Kasumi-1 (cell line): ENCODE measurements at places on chromosomes 4 and X.

DNA sequence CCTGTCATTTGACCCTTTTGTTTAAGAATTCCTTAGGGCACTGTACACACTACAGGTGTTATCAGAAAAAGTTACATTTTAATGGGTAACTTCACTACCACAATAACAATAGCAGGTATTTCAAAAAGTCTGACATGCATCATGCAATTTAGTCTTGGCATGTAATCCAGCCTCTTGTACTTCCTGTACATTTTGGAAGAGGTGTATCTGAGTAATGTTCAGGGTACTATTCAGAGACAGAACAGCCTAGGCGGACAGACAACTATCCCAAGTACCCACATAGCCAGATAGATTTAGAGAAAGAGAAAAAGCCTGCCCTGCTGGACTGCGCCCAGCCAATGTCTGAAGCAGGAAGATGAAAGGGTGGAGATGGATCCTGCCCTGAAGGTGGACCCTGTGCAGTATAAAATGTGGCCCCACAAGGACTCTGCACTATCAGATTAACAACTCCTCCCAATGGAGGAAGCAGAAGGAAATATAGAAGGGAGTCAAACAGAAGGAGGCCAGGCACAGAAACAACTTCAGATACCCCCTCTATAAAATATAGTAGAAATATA, 8.5 kb downstream of the UGT2B7 start:
- DNase-seq, result no peak

DNA sequence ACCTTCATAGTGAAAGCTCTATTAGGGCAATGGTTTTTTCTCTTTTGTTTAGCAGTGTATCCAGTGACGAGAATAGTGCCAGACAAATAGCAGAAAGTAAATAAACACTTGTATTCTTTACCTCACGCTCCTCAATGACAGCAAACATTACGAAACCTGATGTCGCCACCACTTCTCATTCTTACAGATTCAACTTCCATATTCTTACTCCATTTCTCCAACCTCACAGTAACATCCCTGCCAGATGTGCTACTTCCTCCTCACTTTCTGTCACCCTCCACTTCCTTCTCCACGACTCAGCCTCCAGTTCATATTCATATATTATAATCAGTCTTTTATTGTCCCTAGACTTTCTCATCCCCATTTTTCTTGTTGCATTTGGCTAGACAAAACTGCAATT, 1956.2 kb upstream of the AGA start:
- peak; percentile 82 for DNase-seq

DNA sequence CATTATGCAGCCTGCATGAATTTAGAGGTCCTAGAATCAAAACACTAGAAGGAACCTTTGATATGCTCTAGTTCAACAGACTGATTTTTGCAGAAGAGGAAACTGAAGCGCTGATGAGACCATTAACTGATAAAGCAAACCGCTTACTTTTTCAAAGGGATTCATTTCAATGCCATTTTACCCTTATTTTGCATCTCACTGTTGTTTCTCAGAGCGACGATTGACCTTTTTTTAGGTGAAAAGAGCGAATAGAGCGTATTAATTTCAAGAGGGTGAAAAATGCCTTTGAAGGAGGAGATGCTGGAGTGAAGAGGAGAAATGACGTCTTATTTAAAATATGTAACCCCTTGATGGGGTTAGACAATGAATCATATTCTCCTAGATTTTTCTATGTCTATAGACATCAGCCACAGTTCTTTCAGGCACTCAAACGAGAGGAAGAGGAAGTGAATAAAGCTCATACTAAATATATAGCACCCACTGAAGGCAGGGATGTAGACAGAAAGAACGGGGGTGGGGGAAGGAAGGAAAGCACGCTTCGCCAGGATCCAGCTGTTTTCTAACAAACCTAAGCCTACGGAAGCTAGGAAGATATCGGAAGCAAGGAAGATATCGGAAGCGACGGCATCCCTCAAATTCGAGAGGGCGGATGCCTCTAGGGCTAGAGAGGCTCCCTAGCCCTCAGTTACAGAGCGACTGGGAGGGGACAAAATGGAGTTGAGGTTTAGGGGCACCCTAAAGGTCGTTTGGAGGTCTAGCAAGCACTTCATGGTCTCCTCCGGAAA, 848 bp downstream of the ACSL4 start:
- peak; percentile 56 for DNase-seq

DNA sequence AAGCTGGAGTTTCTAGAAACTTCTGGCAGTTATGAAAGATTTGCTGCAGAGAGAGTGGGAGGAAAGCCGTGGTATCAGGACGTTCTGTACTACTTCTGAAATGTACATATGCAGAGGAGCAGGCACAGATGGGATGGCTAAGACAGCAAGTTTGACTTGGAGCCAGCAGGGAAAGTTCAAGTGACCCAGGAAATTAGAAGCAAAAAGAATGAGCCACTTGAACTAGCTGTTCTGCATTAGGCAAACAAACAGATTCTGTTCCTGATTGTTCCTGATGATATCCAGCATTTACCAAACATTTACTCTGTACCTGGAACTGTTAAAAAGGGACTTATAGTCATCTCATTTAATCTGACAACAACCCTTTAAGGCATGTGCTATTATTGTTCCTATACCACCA, 41.4 kb upstream of the CXCL13 start:
- no peak for DNase-seq

- no peak for DNase-seq
These were observed 544.8 kb upstream of the DIPK2B start for GRCh38 chrX:45745479-45745878.

DNA sequence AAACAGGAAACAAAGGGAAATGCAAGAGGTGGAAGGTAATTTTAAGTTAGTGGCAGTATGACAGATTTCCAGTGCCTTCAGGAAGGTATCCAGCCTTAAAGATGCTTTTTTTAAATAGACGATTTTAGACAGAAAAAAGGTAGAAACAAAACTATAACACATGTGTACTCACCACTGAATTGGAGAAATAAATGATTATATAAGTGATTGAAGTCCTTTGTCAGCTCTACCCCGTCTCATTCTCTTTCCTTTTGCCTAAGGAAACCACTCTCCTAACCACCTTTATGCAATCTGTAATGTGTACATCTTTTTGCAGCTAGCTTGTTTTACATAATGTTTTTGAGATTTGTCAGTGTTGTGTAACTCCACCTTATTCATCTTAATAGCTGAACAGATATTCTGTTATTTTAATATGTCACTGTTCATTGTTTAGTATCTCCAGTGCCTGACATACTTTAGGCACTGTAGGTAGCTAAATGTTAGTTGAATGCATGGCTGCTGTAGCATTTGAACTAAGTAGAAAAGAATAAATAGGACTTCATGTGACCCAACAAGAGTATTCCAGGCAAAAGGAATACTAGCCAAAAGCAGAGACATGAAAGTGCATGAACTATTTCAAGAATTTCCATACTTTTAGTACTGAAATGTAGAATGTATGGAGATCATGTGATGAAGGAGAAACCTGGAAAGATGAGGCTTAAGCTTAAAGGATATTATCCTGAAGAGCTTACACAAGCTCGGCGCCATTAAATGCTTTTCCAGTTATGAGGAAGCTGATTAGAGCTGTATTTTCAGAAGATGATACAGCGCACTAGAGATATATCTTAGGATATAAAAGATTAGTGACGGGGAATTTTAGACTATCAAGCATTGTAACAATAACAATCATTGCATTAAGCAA, 865 bp downstream of the FAM200B start:
- DNase-seq, result no peak

DNA sequence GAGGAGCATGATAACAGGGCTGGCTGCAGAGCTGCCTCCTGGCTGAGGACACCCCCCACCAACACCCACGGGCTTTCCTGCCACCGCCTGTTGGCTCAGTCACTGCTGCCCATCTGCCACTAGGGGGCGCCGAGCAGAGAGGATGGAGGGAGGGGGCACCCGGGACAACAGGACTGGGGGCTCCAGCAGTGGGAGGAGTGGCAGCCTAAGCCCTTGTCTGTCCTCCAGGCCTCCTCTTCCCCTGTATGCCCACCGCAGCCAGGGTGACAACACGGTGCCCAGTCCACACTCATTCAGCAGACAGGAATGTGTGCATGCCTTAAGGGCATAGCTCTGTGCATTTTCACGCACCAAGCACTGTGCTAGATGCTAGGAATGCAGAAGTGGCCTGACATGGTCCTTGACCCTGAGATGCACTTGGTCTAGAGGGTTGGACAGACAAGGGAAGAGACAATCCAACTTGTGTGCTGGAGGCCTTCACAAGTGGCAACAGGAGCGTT, 149.9 kb downstream of the AMMECR1 start:
- peak; percentile 3 for DNase-seq

GRCh38 chr4:70914631-70915030, 12.5 kb downstream of the MOB1B start:
- DNase-seq, result no peak

GRCh38 chr4:77354550-77354949, 197.5 kb downstream of the CCNG2 start:
- no peak for DNase-seq

- no peak for DNase-seq
These were observed 26.1 kb downstream of the ZRSR2 start for GRCh38 chrX:15816438-15816809.

GRCh38 chr4:101972791-101973190, 182.3 kb downstream of the BANK1 start:
- DNase-seq, result no peak

DNA sequence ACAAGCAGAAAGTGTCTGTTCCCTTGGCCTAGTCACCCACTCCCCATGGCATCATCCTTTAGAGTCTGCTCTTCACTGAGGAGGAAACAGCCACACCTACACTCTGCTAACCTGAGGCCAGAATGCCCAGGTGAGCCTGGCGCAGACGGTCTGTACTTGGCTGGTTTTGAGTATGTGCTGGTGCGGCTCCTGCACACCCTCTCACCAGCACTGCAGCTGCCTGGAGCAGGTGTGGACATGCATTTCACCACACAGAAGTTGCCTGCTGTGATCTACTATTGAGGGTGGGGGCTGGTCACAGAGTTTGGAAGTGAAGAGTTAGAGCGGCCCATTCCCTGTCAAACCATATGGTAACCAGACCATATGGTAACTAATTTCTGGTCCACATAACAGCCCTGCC, 39.5 kb downstream of the KANTR start:
- no peak for DNase-seq

DNA sequence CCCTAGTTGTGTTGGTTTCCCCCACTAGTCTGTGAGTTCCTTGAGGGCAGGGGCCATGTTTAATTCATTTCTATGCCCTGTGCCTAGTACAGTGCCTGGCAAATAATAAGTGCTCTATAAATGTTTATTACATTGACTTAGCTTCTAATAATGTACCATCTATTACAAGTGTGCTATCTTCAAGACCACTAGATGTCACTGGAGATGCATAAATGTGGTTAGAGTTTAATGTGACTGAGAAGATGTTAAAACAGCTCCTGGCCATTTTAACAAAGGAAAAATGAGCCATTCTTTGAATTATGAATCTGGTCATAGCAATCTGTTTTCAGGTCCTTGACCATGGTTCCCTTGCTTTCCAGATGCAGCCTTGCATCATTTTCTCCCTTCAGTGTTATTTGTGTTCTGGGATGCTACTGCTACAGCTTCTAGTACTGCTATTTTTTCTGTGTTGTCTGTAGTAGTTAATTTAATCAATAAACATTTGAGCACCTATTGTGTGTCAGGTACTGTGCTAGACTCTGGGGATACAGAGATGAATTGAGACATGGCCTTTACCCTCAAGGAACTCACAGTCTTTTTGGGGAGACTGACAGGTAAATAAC, 43.2 kb downstream of the SLC9A6 start:
- peak; percentile 62 for DNase-seq

DNA sequence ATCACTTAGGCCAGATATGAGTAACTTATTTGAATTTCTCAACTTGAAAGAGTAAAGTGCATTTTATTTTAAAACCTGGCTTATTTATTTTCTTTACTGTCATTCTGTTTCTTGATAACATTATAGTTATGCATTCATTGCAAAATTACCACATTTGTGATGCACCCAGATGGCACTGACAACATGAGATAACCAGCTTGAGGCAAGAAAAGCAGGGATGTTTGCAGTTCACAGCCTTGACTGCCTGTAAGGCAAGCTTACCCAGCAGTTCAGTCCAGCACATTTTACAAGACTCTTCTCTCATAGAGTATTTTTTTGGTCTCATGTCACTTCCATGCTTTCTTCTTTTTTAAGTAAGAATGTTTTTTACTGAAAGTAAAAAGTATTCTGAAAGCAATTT, 25.3 kb upstream of the EPGN start:
- no peak for DNase-seq

- DNase-seq, result no peak
These were observed 1495.5 kb upstream of the ADGRL3 start for GRCh38 chr4:59704616-59705015.

- DNase-seq, result no peak
These were observed 605.4 kb upstream of the LCORL start for GRCh38 chr4:18626996-18627395.

GRCh38 chr4:110793381-110793801, 170.5 kb upstream of the PITX2 start:
- DNase-seq, result no peak

DNA sequence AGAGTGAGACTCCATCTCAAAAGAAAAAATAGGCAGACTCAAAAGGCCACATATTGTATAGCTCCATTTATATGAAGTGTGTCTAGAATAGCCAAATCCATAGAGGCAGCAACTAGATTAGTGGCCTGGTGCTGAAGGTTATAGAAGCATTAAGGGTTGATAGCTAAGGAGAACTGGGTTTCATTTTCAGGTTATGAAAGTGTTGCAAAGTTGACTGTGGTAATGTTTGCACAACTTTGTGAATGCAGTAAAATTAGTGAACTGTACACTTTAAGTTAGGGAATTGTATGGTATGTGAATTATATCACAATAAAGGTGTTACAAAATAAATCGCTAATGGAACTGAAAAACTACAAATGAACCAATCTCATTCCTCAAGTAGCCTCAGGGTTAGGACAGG, 28.3 kb downstream of the TXLNG start:
- DNase-seq, result no peak

GRCh38 chr4:145301386-145302080, 121.1 kb upstream of the OTUD4 start:
- no peak for DNase-seq

DNA sequence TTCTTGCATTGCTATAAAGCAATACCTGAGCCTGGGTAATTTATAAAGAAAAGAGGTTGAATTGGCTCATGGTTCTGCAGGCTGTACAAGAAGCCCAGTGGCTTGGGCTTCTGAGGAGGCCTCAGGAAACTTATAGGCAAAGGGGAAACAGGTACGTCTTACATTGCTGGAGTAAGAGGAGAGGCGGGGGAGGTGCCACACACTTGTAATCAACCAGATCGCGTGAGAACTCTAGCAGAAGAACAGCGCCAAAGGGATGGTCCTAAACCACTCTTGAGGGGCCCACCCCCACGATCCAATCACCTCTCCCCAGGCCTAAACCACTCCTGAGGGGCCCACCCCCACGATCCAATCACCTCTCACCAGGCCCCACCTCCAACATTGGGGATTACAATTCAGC, 50.6 kb upstream of the SHOX start:
- DNase-seq, result no peak

- no peak for DNase-seq
These were observed 84.6 kb downstream of the THOC2 start for GRCh38 chrX:123648028-123648810.

DNA sequence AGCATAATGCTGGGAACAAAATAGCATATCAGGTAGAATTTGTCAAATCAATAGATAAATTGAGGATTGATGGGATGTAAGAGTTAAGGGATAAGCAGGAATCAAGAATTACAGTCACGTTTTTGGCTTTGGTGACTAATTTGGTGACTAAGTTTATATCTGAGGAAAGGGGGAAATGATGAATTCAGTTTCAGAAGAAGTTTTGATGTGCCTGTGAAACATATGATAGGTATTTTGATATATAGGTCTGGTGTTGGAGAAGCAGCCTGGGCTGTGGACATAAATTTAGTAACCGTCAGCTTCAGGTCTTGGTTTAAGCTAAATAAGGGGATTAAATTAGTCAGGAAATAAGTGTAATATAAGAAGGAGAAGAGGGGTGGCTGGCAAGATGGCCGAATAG, 79.0 kb upstream of the EDA2R start:
- DNase-seq, result no peak
